ENCODE measurements at places on chromosomes 5 and 9.

GRCh38 chr5:93395971-93396379 lies 185.0 kb downstream of the NR2F1-AS1 start:
- no peak for DNase-seq

DNA sequence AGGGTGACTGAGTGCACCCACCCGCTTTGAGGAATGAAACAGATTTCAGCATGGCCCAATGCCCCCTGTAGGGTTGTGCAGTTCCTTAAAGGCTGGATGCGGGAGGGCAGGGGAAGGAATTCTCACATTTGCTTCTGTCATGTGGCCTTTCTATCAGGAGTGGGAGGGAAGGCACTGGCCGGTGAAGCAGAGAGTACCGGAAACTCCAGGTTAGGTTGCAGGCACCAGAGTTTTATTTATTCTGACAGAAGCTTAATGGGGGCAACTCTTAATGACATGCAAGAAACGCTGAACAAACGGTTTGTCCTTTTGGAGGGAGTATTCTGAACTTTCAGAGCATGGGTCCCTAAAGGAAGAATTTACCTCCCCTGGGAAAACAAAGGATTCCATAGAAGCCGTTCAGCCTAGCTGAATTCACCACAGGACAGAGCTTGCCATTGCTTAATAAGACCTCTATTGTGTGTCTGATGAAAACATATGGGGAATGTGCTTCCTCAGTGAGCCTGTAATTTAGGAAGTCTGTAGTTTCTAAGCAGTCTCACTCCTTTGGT lies 44.1 kb upstream of the EQTN start:
- no peak for DNase-seq

GRCh38 chr9:23408874-23409273 lies 417.2 kb downstream of the ELAVL2 start:
- no peak for DNase-seq

- DNase-seq = no peak
Observed at GRCh38 chr9:105507096-105507790, 50.7 kb upstream of the FKTN start.

GRCh38 chr5:132688536-132689339 lies 14.9 kb downstream of the IL4 start:
- no peak for DNase-seq

- DNase-seq = no peak
Observed at GRCh38 chr5:176638437-176638836, 8.0 kb downstream of the EIF4E1B start.

- DNase-seq = no peak
Observed at GRCh38 chr9:3876553-3876952, 350.8 kb upstream of the RFX3 start.

DNA sequence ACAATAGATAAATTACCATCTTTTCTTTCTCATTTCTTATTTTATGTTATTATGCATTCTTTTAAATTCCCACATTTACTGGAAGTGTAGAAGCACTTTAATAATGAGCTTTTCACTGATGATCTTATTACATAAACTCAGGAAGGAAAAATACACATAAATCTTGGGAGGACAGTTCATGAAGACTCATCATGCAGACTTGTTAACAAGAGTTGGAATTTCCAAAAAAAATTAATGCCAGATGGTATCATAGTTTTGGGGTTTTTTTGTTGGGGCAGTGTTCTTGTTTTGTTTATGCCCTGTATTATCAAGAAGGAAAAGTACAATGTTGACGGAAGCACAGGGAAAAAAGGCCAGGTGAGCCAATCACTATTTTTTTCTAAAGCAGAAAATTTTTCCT lies 35.1 kb downstream of the CEMIP2 start:
- DNase-seq = no peak

- DNase-seq = no peak
Observed at GRCh38 chr5:179142434-179143198, 82.4 kb downstream of the ZNF354C start.

GRCh38 chr5:32090026-32090754 lies 83.9 kb downstream of the GOLPH3 start:
- DNase-seq = no peak

DNA sequence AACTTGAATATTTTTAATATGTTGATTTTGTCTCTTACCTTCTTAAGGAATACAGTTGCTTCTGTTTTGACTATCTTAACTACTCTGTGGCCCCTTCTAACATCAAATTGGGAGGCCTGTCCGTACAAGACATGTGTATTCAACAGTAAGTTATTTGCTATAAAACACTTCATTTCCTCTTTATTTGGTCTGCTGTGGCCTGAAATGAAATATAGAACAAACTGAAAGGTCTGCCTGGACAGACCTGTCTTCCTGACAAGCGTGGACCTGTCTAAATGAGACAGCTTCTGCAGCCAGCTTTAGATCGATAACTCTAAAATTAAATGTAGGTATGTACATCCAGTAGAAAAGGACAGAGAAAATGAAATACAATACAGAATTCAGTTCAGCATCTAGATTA lies 2.2 kb upstream of the LPAR1 start:
- DNase-seq = no peak

GRCh38 chr5:76604838-76605237 lies 18.4 kb downstream of the F2RL2 start:
- no peak for DNase-seq

DNA sequence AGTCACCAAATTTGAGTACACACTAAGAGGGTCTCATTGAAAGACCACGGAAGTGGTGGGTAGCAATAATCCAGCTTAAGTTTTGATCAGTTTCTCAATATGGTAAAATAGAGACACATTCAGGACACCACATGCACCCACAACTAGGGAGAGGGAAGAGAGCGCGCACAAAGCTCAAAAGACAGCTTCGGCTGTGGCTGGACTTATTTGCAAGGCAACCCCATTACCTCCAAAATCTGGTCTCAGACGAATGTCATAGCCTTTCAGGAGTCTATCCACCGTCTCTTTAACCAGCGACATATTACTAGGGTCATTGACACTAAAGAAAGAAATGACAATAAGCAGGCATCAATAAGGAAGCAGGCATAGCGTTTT lies 443 bp downstream of the GABRB2 start:
- DNase-seq = no peak

DNA sequence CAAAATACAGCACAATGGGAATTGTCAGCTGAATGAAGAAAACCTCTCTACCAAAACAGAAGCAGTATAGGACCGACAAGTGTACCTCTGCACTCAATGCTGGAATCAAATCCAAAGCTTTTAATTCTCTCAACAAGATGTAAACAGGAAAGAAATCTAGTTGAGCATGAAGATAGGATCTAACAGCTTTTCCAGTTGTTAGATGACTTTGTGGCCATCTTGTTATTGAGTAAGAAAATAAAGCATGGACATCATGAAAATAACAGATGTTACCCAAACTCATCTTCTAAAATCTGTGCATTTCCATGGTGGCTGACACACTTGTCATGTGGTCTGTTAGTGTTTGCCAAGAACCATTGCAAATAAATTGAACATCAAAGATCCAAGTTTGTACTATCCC lies 34.7 kb downstream of the SREK1 start:
- DNase-seq = no peak

GRCh38 chr9:15529566-15530324 lies 19.0 kb upstream of the PSIP1 start:
- DNase-seq = no peak

DNA sequence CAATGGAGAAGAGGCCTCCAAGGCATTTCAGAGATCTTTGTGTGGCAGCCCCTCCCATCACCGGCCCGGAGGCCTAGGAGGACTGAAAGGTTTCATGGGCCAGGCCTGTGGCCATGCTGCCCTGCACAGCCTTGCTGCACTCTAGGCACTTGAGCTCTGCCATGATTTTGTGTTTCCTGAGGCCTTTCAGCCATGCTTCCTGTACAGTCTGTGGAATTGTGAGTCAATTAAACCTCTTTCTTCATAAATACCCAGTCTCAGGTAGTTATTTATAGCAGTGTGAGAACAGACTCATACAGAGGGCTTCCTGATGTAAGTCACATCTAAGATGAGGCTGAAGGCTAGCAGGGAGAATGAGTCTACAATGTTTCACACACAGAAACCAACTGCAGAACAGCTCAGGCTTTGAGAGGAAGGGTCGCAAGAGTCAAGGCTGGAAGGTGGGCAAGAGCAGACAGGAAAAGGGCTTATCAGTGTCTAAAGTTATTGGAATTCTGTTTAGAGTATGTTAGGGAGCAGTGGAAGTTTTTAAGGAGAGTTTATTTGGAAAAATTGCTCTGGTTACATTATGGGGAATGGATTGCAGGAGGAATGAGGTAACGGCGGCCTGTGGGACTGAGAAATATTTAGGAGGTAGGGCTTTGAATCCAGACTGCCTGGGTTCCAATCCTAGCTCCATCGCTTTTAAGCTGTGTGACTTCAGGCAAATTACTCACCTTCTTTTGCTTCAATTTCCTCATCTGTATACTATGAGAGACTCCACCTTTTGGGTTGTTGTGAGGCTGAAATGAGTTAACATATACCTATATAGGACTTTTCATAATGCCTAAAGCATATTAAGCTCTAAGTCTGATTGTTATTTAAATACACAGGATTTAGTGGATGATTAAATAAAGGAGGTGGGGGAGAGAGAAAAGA lies 291.2 kb downstream of the CWC27 start:
- DNase-seq = no peak

DNA sequence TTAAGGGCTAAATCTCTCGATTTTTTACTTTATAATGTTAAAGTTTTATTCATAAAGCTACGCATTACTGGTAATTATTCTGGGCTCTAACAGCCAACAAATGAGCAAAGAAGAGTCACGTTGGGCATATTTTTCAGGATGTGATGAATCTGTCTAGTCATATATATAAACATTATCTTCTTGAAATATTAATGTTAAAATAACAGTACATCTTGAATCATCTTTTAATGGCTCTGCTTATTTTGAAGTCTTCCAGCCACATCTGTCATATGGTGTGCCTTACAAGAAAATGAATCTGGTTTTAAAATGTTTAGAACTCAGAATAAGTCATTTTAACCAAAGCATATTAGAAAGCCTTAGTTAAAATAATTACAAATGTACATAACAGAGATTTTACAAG lies 96.9 kb downstream of the CWC27 start:
- no peak for DNase-seq

- DNase-seq = no peak
Observed at GRCh38 chr5:75547812-75548211, 36.1 kb downstream of the POLK start.

- no peak for DNase-seq
Observed at GRCh38 chr5:174376726-174377373, 331.3 kb downstream of the NSG2 start.

- no peak for DNase-seq
Observed at GRCh38 chr9:94922691-94923107, 196.2 kb downstream of the AOPEP start.

GRCh38 chr9:108468364-108468763 lies 387.4 kb downstream of the ACTL7B start:
- no peak for DNase-seq

DNA sequence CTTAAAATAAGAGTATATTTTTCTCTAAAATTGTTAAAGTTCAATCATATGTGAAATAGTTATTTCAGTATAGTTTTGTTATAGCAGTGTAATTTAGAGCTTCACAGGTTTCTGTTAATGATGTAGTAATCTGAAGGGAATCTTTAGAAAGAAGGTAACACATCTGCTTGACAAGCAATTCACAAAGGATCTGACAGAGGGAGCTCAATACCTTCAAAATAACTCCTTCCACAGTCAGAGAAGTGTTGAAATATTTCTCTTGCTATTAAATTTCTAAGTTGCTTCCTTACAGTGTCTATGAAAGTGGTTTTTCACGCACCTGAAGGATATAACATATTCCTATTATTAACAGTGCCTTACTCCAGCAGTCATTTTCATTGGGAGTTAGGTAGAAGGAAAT lies 44.9 kb downstream of the SLC25A51 start:
- DNase-seq = no peak

GRCh38 chr9:128479262-128479661 lies 23.5 kb downstream of the ODF2 start:
- no peak for DNase-seq

DNA sequence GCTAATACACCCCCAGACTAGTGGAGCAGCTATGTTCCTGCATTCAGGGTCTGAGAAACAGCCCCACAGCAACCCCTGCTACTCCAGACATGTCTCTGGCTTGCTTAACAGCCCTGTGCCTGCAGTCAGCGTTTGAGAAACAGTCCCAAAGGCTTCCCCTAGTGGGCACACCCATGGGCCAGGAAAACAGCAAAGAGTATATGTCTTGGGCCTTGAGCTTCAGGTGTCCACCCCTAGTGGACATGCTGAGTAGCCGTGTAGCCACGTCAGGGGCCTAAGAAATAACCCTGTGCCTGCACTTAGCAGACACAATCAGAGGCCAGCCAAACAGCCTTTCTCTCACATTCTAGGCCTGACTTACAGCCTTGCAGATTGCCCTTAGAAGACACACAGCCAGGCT lies 698.6 kb downstream of the PTPRD start:
- DNase-seq = no peak

- DNase-seq = no peak
Observed at GRCh38 chr5:137400571-137400970, 98.6 kb downstream of the SPOCK1 start.

DNA sequence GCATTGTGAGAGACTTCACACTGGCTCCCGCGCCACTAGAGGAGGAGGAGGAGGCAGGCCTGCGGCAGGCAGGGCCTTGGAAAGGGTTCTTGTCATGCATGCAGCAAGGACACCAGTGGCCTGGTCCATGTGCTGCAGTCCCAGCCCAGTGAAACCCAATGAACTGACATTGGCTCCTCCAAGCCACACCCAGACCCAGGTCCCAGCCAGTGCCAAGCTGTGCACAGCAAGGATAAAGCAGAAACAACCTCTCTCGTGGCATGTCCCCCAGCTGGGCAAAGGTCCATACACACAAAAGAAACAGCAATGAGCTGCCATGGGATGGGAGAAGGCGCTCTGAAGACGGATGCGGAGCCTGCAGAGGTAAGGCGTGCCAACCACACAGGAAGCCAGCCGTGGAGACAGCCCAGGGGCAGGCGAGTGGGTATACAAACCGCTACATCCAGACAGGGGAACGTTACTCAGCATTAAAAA lies 89.2 kb downstream of the SEMA4D start:
- DNase-seq = peak; percentile 65
